Stimulated activated CD4-positive, alpha-beta T cell treated with anti-CD3 and anti-CD28 coated beads, TNF-alpha, amount 100 ng/mL, for 24 hours (primary cell): ENCODE measurements at places on chromosomes 11 and 22.

DNA sequence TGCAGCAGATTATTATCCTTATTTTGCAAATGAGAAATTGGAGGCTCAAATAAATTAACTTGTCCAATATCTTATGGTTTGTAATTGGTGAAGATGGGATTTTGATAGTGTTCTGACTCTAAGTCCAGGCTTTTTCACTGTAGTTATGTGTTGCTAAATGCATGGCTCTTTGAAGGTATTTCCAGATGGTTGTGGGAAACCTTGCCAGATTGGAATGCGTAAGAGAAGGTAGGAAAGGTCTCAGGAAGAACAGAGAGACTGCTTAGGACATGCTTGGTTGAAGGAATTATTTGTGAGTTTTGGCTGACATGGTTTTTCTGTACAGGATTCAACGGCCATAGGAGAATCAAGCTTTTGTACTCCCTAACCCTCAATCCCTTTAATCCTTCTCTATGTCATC, 108.6 kb downstream of the STIM1 start:
- DNase-seq: no peak

DNA sequence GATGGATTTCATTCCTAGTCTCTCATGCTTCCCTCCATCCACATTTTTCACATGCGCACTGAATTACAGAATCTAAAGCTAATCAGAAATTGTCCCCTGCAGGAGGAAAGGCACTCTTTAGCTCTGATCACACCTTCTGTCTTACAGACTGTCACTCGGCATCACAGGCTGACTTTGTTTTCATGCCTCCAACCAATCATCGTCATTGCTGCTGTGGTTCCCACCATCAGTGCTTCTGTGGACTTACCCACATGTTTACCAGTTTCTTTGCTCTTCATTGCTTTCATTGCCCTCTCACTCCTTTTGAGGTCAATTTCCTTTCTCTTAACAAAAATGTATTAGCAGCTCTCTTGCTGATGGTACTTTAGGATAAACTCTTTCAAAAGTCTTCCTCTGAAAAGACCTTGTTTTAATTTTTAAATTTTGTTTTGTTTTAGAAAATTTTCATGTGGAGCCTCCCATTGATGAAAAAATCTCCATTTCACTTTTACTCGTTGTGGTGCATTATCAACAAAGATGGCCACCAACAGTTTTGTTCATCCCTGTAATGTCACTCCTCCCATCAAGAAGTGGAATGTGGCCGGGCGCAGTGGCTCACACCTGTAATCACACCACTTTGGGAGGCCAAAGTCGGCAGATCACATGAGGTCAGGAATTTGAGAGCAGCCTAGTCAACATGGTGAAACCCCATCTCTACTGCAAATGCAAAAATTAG, 20.2 kb upstream of the TREH start:
- no peak for DNase-seq

- no peak for DNase-seq
These were observed 56.3 kb upstream of the ZBTB44 start for GRCh38 chr11:130370845-130371590.

DNA sequence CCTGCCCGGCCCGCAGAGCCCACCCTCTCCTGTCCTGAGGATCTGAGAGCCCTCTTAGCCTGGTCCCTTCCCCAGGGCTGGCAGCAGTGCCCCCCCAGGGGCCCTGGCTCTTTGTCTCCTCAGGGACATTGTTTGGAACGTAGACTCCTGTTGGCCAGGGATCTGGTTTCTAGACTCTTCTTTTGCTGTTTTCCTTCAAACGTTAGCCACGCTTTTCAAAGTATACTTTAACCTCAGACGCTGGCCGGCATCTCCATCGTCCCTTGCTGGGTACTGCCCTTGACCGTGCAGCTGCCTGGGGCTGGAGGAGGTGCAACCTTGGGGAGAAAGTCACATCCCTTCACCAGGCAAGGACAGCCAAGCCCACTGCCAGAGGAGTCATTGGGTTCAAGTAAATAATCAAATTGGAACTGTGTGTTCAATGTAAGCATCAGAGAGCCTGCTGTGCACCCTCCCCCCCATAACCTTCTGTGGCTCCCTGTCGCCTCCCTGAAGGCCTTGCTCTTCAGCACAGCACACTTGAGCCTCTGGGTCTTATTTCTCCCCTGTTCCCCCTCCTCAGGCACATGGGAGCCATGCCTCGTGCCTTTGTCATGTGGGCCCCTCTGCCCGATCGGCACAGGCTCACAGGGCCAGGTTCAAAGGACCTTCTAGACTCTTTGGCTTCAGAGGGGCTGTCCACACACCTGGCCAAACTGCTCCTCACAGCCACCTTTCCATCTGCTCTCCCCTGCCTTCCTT, 21.8 kb upstream of the WNT7B start:
- DNase-seq: no peak

GRCh38 chr11:124791626-124792341, 8.4 kb downstream of the MSANTD2 start:
- DNase-seq: no peak

DNA sequence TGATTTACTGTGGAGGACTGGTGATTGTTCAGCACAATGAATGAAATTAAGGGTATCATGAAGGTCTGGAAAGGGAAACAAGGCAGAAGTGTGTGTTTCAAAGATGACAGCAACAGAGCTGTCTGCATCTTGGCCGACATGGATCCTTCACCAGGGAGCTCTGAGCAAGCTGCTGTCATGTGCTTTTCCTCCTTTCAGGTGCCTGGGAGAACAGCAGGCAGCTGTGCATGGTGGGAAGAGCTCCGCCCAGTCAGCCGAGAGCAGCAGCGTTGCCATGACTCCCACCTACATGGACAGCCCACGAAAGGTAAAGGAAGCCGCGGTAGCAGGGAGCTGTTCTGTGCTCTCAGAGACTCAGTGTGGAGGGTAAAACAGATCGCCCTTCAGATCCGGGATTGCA, 87.1 kb upstream of the YWHAH start:
- no peak for DNase-seq
